ENCODE measurements at places on chromosomes 7 and 10.

- DNase-seq = no peak
Measured at GRCh38 chr10:76036111-76036940, 604.9 kb downstream of the LRMDA start.

- DNase-seq = no peak
Measured at GRCh38 chr7:137852108-137852507, 5.3 kb upstream of the DGKI start.

DNA sequence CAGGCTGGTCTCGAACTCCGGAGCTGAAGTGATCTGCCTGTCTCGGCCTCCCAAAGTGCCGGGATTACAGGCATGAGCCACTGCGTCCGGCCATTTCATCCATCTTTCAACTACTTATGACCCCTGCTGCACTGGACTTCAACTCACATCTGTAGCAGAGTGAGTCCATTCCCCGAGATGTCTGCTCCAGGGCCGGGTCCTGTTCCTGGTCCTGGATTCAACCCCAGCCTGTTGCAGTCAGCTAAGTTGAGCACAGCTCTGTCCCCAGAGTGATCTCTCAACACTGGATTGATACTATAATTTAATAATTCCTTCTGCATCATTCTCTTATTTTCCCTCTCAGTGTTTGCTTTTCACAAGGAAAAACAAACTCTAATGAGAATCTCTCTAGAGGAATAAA lies 25.8 kb downstream of the PRTFDC1 start:
- DNase-seq = no peak

DNA sequence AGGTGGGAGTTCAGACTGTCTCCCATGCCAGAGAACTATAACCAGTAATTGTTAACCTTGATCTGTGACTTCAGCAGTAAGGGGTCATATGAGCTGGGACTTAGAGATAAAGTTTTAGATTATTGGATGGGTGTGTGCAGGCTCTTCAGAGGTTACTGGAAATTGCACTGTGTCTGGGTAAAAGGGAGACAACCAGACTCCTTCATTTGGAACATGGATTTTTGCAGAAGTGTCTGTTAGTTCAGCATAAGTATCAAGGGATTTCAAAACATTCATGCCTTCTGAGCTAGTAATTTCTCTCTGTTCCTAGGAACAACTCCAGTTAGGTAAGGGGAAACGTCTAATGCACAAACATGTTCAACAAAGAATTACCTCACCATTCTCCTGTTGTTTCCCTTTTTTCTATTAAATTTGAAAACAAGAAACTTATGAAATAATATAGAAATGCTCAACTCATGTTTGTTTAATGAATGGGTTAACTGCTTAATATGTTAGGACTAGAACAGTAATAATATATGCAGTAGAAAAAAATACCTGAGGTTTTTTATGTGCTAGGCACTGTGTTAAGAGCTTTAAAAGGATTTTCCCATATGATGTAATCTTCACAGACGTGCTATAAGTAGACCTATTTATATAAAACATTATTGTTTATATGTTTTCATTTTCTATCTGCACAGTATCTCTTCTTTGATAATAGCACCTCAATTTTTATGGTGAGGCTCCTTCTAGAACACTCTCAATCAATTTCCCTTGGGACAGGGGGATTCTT lies 233.0 kb downstream of the CACNA2D1 start:
- no peak for DNase-seq

GRCh38 chr7:116991233-116991632 lies 37.9 kb downstream of the ST7 start:
- DNase-seq = no peak

DNA sequence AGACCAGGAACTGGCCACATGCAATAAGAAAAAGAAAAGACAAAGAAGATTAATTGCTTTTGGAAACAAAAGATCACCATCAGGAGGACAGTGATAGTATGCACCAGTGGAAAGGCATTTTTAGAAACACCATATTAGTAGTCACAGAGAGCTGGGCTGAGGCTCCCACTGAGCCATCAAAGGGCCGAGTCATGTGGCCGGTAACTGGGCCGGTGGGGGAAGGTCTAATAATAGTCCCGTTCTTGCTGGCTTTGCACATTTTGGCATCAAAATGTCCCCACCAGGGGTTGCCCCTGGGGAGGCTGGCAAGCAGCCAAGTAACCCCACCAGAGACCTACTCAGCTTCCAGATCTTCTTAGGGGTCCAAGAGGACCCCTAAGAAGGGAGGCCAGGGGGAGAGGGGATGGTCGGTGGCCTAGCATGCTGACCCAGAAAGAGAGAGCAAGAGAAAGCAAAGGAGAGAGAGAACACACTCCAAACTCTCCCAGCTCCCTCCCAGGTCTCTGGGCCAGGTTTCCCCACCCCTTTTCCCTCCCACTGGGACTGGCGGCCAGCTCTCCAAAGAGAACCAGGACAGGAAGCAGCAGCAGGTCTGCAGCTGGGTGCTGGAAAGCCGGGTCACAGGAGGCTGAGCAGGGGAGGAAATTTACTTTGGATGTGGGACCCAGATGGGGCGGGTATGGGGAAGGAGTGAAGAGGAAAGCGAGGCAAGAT lies 70.2 kb upstream of the FGFR2 start:
- no peak for DNase-seq

- DNase-seq = no peak
Measured at GRCh38 chr10:116688241-116688711, 54.1 kb downstream of the HSPA12A start.

DNA sequence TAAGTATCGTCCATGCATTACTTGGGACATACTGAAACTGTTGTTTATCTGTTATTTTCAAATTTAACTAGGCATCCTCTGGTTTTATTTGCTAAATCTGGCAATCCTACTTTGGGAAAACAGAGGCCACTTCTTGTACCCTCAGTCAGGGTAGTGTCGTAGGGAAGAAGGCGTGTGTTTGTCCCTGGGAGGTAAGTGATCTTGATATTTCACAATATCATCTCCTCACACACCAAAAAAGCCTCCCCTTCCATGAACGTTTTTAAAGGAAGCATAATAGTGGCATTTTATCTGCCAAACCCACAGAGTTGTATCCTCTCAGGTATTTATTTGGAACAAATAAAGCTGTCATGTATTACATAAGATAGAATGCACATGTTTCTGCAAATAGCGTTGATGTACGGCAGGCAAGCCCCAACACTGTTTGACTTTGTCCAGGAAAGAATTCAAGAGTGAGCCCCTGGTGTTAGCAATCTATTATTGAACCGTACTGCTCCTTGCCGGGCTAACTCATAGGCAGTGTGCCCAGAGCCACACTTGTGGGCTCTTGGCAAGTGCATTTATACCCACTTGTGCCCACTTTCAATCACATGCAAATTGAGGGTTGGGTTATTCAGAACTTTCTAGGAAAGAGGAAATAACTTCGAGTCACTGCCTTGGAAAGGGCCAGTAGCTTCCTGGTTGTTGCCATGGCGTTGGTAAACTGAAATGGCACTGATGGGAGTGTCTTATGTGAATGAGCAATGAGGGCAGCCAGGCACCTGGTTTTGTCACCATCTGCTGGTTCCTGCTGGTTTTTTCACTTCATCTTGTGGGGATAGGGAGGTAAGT lies 266.0 kb downstream of the USP6NL start:
- no peak for DNase-seq

DNA sequence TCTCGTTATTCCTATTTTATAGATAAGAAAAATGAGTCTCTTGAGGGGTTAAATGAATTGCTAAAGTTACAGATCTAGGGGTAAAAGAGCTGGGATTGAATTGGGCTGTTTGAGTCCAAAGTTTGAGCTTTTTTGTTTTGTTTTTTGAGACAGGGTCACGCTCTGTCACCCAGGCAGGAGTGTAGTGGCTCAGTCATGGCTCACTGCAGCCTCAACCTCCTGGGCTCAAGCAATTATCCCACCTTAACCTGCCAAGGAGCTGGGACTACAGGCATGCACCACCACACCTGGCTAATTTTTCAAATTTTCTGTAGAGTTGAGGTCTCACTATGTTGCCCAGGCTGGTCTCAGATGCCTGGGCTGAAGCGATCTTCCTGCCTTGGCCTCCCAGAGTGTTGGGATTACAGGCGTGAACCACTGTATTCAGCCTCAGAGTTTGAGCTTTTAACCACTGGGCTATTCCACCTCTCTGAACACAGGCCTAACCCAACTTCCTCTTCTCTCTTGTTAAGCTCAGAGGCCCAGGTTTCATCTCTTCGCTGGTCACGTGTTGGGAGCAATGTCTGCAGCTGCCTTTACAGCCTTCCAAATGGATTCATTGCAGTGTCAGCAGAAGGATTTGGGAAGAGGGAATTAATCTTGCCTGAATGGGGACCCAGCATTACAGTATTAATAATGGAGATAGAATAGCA lies 8.0 kb downstream of the SUFU start:
- DNase-seq = no peak

DNA sequence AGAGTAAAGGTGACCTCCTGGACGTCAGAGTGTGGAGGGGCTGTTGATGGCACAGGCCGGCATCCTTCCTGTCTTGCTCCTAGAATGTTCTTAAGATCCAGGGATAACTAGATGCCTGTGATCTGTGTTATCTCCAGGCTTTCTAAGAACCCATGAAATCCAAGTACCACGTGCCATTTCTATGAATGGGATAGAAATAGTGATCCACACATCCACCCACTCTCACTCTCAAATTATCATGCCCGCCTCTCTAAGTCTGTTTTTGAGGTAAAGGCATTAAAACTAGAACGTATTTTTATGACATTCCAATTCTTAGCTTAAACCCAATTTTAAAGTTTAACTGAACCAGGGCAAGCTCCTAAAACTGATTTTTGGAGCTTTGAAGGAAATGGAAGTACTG lies 622.5 kb downstream of the PARD3 start:
- no peak for DNase-seq

DNA sequence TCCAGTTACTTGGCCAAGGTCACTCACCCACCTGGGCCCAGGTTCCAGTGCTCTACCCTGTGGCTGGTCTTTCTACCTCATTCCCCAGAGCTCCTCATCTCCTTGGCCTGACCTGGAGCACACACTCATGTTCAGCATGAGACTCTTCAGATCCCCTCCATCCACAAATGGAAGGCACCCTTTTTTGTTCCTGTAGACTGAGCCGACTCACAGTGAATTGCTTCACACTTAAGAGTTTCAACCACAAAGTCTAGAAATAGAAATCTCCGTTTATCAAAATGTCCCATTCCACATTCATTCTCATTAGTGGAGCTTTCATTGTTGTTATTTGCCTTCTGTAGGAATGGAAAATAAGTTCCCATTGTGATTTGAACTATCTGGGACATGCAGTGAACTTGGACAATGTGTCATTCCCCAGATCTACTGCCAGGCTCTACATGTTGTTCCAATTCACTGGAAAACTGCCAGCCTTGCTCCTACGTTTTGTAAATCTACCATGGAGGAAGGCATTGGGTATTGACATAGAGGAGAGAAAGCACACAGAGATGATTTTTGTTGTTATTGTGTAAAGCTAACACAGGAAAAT lies 125.3 kb upstream of the CELF2 start:
- no peak for DNase-seq

- no peak for DNase-seq
Measured at GRCh38 chr7:128833148-128833945, 3.1 kb downstream of the FLNC start.

GRCh38 chr7:17495655-17496394 lies 197.4 kb downstream of the AHR start:
- no peak for DNase-seq

DNA sequence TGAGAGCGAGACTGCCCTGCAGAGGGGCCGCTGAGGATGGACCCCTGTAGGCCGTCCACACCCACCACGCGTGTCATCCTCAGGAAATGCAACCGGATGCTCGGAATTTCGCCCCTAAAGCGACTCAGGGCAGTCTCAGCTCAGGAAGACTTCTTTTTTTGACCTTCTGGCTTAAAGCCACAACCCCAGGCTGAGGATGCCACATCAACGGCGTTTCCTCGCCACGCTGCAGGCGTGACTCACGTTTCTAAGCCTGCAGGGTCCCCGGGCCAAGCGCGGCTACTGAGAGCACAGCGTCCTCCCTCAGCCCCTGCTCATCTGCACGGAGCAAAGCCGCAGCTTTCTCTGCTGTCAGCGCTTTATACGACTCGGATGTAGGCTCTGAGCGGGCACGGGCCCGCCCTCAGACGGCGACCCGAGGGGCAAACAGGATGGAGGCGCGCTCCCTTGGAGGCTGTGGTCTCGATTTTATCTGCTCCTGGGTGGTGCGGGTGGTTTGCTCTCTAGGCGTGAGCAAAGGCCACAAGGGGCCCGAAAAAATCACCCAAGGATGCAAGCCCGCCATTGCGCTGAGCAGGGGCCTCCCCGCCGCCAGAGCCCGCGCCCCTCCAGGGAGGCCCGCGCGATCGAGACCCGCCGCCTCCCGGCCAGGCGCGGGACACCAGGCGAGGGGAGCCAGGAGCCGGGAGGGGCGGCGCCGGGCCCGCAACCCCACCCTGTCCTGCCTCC lies 726 bp upstream of the INSIG1 start:
- DNase-seq = no peak

- DNase-seq = no peak
Measured at GRCh38 chr7:39458061-39458745, 108.0 kb upstream of the YAE1 start.

GRCh38 chr10:79203833-79204232 lies 135.1 kb downstream of the ZMIZ1 start:
- DNase-seq = no peak

DNA sequence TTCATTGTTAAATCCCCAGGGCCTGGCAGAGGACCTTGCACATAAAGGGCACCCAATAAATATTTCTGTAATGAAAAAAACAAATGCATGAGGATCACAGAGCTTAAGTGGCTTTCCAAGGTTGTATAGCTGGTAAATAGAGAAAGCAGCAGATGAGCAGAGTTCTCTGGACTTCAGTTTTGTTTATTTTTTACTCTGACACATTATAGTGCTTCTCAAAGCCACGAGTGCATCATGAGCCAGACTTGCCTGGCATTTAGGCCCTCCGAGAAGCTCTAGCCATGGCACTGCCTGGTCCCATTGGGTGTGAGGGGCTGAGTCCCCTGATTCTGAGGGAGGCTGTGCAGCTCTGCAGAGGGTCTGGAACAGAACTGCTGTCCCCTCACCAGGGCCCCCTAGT lies 87.2 kb upstream of the ZNF32 start:
- no peak for DNase-seq

DNA sequence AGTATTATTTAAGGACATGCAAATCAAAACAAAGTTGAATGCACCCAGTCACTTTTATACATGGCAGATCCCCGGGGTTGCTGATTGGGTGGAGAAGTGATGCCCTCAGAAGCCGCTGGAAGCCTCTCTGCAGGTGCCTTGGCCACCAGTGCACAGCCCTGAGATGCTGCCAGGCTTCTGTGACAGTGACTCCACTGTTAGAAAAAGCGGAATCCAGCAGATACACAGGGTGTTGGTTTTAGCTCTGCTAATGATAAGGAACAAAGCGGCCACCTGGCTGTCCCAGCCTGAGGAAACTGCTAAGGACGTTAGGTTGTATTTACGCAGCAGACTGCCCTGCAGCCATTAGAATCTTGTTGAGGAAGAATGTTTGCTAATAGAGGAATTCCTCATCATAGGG lies 47.5 kb downstream of the JAKMIP3 start:
- no peak for DNase-seq

DNA sequence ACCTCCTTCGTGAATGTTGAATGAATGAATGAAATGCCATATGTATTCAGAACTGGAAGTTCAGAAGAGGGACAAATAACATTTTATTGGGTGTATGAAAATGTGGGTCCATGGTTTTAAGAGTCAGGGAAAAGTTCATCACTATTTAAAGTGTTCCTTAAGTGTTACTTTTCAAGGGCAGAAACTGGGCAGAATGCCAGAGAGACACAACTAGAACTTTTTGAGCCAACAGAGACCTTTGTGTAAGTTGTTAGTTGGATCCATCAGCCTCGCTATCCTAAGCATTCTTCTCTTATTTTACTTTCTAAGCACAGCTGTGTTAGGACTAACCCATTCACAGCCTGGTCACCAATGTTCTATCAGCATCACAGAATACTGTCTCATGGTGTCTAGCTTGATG lies 13.6 kb upstream of the TAF3 start:
- DNase-seq = no peak

GRCh38 chr7:64905547-64905946 lies 2.5 kb downstream of the ZNF273 start:
- no peak for DNase-seq
